SK-N-SH (cell line): ENCODE measurements at places on chromosomes 13 and 19. TPM values are rescaled to one million over a fixed set of nuclear protein-coding genes. Genes with fewer than 3 reads are reported as not detected.

CYSLTR2 gene
- 0.12 and 0.41 TPM in 2 replicates for polyA plus RNA-seq

TMPRSS9 gene
- not detected in 2 replicates for polyA plus RNA-seq

OXGR1 gene
- not detected in 2 replicates for polyA plus RNA-seq

CGB8 gene
- polyA plus RNA-seq, result 0.13 TPM in 1 of 2 replicates, not detected in the other

ANKRD24 gene
- polyA plus RNA-seq, result 0.87 and 1.1 TPM in 2 replicates

LRRC8E gene
- 0.02 and 0.23 TPM in 2 replicates for polyA plus RNA-seq

RNF225 gene
- 0.13 TPM in 1 of 2 replicates, not detected in the other for polyA plus RNA-seq

ZNF575 gene
- 0.31 and 1.0 TPM in 2 replicates for polyA plus RNA-seq

SEMA6B gene
- 2.0 and 3.7 TPM in 2 replicates for polyA plus RNA-seq

PROZ gene
- polyA plus RNA-seq, result not detected in 2 replicates

SMIM44 gene
- polyA plus RNA-seq, result not detected in 2 replicates

KIR2DL3 gene
- not detected in 2 replicates for polyA plus RNA-seq

GRCh38 chr19:40366697-40367561, 18.4 kb downstream of the PLD3 start:
- peak; percentile 73 for DNase-seq

GRCh38 chr19:33241530-33242101, 16.0 kb upstream of the SLC7A10 start:
- DNase-seq, result peak; percentile 72

- DNase-seq, result no peak
These were observed 12.2 kb downstream of the GJA3 start for GRCh38 chr13:20148501-20149183.

GRCh38 chr13:37023871-37024270, 23.3 kb downstream of the EXOSC8 start:
- no peak for DNase-seq

- DNase-seq, result no peak
These were observed 13.5 kb upstream of the PLA2G4C start for GRCh38 chr19:48123907-48124651.

DNA sequence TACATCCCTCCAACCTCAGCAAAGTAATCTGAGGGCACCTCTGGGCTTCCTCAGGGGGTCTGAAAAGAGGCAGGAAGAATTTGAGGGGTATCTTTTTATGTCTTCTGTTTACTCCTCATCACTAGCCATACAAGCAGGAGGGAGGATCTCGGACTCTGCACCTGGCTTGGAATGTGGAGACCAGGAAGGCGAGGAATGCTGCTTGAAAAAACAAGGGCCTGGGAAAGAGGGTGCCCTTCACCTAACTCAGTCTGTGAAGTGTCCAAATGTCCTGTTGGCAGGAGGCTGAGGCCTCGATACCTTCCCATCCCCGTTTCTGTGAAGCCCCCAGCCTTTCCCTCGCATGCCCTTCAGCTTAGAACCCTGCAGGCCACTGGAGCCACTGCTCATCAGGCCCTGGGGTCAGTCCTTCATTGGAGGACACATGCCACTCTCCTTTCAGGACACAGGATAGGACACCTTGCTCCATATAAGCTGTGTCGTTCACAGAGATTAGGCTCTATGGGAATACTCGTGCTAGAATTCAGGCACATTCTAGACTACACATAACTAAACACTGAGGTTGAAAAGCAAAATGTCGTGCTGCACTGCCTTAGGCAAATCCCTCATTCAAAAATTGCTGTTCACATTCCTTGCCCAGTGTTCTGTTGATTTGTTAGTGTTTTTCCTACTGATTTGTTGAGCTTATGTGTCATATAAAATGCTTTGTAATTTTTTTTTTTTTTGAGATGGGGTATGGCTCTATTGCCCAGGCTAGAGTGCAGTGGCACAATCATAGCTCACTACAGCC, 49.7 kb downstream of the ESD start:
- DNase-seq, result no peak

DNA sequence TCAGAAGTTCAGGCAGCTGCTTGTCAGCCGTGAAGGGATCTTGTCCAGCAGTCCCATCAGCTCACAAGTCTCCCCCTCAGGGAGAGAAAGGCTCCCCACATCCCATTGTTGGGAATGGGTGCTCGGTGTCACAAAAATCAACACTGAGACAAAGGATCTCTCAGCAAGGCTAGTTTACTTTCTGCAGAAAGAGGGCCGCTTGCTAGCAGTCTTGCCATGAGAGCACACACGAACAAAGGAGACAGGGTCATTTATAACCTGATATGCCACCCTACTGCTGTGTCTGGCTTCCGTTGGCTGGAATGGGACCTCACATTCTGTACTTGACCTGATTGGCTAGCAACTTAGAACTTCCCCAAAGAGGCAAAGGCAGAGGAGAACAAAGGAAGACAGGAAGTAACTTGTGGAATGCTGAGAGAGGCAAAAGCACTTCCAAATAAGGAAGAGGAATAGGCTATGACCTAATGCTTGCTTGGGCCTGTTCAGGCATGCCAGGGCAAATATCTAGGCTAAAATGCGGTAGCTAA, 8.7 kb upstream of the IGFL3 start:
- no peak for DNase-seq

GRCh38 chr13:110944121-110944967, 29.5 kb upstream of the ANKRD10 start:
- peak; percentile 51 for DNase-seq

- no peak for DNase-seq
These were observed 136.5 kb downstream of the RNF17 start for GRCh38 chr13:24900507-24900906.

GRCh38 chr13:30268673-30269072, 38.7 kb downstream of the KATNAL1 start:
- DNase-seq, result no peak

GRCh38 chr19:45817010-45817724, 2.1 kb upstream of the RSPH6A start:
- peak; percentile 99 for DNase-seq

- no peak for DNase-seq
These were observed 59.3 kb upstream of the WDFY2 start for GRCh38 chr13:51524829-51525566.

- no peak for DNase-seq
These were observed 583.7 kb upstream of the SPRY2 start for GRCh38 chr13:80924596-80924995.

- peak; percentile 36 for DNase-seq
These were observed 39.9 kb downstream of the SIGLEC7 start for GRCh38 chr19:51181913-51182419.

- DNase-seq, result no peak
These were observed 531.3 kb downstream of the RFC3 start for GRCh38 chr13:34349091-34349722.

- DNase-seq, result no peak
These were observed 22.8 kb upstream of the ANKRD10 start for GRCh38 chr13:110937511-110938285.

DNA sequence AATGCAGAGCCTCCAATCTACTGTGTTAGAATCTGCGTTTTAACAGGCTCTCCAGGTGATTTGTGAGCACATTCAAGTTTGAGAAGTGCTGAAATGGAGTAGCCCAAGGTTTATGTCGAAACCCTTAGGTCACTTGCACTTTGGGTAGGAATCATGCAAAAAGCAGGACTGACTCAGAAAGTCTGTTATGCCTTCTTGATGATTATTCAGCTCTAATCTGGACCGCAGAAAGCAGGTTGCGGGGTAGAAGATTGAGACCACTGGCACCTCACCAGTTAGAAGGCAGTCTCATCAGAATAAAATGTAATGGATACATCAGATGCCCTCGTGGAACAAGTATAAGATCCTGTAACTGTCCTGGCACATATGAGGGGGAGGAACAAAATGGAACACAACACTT, 326.3 kb downstream of the DCLK1 start:
- DNase-seq, result no peak
